ENCODE measurements at places on chromosomes 16 and 17.

DNA sequence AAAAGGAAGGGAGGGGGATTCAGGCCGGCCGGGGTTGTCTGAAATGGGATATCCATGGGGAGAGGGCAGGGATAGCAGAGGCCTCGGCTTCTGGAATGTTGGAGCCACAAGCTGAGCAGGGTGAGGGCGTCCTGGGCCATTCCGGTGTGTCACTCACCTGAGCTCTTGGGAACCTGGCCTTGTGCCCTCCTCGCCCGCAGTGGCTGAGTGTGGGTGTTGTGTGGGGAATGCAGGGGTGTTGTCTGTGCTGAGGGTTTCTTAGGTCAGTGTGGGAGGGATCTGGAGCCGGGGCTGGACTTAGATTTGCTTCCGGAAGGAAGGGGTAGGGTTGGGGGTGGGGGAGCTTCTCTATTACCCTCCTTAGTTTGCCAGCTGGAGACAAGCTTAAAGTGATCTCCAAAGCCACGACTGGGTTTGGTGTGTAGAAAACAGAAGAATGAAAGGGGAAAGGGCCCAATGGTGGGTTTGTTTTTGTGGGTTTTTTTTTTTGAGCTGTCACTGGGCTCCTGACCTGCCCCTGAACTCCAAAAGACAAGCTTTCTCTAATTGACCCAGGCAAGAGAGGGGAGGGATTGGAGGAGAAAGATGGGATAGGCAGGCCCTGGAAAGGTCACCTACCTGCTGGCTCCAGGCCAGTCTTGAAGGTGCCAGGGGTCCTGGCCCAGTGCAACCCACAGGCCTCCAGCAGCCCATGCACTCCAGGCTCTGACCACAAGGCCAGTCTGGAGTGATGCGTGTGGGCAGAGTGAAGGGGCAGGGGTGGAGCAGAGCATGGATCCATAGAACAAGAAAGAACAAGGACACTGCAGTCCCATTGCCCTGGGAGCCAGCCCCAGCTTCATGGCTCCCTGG is at the start of gene SULT1A2:
Gene SULT1A2, minus strand, starts transcription at position 211 of the 852 bp plus-strand sequence. CDS start 1,120 bp downstream, outside the sequence.
- no peak for DNase-seq

- no peak for DNase-seq
These were observed 50.7 kb upstream of the CNTNAP4 start for GRCh38 chr16:76226481-76226880.

GRCh38 chr16:4783951-4784336 is 4.2 kb downstream of the SEPTIN12 start:
- DNase-seq, result no peak

GRCh38 chr16:88475037-88475436 is 22.0 kb downstream of the ZFPM1 start:
- DNase-seq, result no peak

DNA sequence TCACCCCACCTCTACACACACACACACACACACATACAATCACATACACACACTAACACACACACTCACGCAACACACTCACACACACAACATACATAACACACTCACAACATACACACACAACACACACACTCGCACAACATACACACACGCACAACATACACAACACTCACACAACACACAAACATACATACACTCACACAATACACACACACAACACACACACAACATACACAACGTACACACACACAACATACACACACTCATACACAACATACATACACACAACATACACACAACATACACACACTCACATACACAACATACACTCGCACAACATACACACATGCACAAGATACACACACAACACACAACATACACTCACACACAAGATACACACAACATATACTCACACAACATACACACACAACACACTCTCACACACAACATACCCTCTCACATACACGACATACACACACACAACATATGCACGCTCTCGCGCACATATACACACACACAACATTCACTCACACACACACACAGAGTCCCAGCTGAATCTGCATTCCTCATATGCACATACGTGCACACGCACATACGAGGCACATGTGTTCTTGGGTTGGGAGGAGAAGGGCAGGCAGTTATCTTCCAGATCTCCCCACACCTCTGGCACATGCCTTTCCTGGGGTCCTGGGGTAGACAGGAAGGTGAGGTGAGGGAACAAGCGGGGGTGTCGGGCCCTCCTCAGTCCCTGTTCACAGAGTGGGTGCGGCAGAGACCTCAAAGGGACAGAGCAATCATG is 1.1 kb downstream of the ASGR2 start:
- no peak for DNase-seq

- DNase-seq, result no peak
These were observed 54.1 kb downstream of the PIMREG start for GRCh38 chr17:6498356-6498755.

DNA sequence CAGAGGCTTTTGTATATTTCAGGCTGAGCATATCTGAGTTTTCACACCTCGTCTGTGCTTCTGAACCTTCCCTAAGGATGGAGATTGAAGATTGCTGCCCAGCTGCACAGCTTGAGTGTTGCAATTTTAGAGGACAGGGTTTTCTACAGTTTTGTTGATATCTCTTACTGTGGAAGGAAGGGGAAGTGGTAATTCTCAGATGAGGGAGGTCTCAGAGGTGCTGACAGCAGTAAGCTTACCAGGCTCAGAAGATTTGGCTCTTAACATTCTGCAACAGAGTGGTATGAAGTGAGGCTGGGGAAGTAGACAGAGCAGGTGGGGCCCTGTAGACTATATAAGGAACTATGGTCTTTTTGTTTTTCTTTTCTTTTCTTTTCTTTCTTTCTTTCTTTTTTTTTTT is 45.8 kb upstream of the ARHGAP17 start:
- peak; percentile 36 for DNase-seq

- DNase-seq, result no peak
These were observed 12.6 kb upstream of the FUS start for GRCh38 chr16:31167315-31167714.

- DNase-seq, result no peak
These were observed 8.4 kb downstream of the ZNF213 start for GRCh38 chr16:3143189-3143588.

GRCh38 chr16:88045820-88046303 is 94.6 kb downstream of the BANP start:
- peak; percentile 86 for DNase-seq

- no peak for DNase-seq
These were observed 103.8 kb downstream of the AMFR start for GRCh38 chr16:56321571-56321970.

DNA sequence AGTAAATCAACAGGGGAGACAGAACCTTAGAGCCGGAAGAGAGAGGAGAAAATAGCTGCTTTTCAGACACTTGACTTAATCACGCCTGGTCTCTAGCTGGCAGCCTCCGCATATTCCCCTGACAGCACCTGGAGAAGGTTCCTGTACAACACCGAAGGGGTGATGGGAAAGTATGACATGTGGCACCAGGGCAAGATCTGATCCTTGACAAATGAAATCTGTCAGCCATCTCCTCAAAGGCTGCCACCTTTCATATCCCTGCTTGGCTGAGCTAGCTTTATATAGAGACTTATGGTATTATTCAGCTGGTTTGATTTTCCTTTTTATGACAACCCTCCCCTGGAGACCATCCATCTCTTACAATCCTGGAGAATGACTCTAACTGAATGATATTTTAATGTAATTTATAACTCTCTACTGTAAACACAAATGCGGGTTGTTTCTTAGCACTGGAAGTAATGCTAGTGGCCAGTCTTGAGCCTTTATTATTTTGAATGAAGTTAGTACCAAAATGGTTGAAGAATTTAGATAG is 1205.3 kb upstream of the CDH8 start:
- DNase-seq, result no peak

- no peak for DNase-seq
These were observed 66.1 kb upstream of the DNAH17 start for GRCh38 chr17:78643326-78643725.

DNA sequence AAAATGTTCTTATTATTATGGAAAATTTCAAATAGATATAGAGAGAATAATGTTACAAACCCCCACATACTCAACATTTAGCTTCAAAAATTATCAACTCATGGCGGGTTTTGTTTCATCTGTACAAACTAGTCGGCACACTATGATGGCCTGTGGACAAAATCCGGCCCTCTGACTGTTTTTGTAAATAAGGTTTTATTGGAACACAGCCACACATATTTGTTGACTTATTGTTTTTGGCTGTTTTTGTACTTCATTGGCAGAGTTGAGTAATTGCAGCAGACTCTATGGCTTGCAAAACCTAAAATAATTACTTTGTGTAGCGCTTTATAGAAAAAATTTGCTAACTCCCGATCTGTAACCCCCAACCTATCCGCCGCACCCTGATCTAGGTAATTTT is 41.4 kb upstream of the CLEC18A start:
- no peak for DNase-seq

DNA sequence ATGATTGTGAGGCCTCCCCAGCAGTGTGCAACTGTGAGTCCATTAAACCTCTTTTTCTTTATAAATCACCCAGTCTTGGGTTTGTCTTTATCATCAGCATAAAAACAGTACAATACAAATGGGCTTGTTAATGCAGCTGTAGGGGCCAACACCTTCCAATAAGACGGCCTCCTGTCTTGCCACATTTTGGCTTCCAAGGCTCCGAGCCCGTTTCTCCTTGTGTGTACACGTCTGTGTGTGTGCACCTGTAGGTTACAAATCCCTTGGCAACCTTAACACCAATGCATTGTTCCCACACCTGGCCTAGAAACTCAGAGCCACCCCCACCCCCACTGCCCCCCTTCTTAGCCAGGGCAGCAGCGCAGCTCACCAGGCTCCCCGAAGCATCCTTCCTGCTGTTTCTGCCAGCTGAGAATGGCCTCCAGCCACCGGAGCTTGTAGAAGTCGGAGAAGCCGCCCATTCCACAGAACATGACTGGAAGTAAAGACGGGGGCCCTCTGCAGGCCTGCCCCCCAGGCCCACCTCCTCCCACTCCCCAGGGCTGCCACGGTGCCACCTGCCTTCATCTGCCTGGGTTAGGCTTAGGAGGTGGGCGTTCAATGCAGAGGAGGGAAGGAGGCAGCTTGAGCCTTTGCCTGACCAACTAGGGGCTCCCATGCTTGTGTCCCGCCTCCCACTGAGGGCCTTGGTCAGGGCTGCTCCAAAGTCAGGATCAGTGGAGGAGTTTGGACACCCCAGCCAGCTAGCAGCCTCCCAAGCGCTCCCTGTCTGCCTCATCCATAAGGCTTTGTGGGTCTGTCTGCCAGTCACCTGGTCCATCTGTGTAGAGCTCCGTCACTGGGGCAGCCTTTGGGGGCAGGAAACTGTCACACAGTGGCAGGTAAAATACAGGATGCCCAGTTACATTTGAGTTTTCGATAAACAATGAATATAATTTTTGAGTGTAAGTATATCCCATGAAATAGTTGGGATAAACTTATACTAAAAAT is 10.6 kb downstream of the C16orf89 start:
- DNase-seq, result no peak

- DNase-seq, result peak; percentile 15
These were observed 852 bp downstream of the MARVELD3 start for GRCh38 chr16:71626858-71627213.

GRCh38 chr16:1512774-1513173 is 19.6 kb downstream of the TELO2 start:
- no peak for DNase-seq

- no peak for DNase-seq
These were observed 317.0 kb downstream of the MAF start for GRCh38 chr16:79283578-79283977.

- DNase-seq, result peak; percentile 78
These were observed 19.9 kb downstream of the CLEC16A start for GRCh38 chr16:10964039-10964890.

DNA sequence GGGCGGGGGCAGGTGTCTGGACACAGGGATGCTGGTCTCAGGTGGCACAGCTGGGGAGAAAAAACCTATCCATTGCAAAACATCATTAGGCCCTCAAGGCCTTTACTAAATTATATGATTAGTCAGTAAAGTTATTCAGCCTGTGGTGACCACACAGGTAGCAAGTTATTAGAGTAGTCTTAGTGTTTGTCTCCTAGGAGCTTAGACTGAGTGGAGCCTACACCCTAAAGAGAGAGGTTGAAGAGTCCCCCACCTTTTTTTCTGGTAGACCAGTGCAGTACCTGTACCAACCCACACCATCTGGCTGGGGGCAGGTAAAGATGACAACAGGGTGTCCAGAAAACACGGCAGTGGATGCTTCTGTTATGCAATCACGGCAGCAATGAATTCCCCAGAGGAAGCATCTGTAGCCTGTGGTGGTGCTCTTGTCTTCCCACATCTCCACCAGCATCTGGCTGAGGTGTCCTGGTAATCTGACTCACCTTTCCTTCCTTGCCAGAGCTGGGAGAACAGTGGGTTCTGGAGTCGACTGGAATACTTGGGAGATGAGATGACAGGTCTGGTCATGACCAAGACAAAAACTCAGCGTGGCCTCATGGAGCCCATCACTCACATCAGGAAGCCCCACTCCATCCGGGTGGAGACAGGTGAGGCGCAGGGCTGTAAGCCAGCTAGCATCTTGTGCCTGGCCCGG is 11.0 kb downstream of the MYCBPAP start:
- DNase-seq, result no peak

DNA sequence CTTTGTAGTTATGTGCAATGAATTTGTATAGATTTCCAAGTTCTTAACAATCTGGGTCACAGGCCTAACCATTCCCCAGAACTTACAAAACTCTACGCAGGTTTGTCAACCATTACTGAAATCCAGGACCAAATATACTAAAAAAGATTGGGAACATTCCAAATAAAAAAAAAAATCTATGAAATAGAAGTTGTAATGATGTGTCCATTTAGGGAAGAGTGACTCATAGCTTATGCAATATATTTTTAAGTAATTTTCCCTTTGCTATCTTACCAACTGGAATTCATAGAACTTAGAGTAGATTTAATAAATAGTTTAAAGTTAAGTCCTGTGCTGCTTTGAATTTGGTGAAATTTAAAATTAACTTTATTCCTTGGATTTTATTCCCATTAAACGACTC is 393.2 kb downstream of the PMP22 start:
- DNase-seq, result no peak

DNA sequence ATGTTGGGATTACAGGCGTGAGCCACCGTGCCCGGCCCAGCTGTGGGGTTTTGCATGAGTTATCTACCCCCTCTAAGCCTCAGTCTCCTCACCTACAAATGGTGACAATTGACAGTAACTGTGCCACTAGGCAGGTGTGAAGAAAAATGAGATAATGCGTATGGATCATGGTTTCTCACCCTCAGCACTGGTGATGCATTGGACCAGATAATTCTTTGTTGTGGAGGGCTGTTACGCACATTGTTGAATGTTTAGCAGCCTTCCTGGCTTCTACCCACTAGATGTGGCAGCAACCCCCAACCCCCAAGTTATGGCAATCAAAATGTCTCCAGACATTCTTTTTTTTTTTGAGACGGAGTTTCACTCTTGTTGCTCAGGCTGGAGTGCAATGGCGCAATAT is 9.0 kb upstream of the HAPSTR1 start:
- DNase-seq, result no peak
